Activated CD4-positive, alpha-beta T cell treated with anti-CD3 and anti-CD28 coated beads for 4 hours (primary cell): ENCODE measurements at places on chromosomes 5 and 9.
A peak's percentile ranks its signal among the peaks of the same experiment; 100 is the strongest.

- DNase-seq: no peak
Measured at GRCh38 chr9:116569111-116569510, 118.0 kb upstream of the TRIM32 start.

- DNase-seq: no peak
Measured at GRCh38 chr5:89043676-89044075, 160.7 kb upstream of the MEF2C start.

- peak; percentile 23 for DNase-seq
Measured at GRCh38 chr9:70412832-70413463, 1.5 kb downstream of the KLF9 start.

DNA sequence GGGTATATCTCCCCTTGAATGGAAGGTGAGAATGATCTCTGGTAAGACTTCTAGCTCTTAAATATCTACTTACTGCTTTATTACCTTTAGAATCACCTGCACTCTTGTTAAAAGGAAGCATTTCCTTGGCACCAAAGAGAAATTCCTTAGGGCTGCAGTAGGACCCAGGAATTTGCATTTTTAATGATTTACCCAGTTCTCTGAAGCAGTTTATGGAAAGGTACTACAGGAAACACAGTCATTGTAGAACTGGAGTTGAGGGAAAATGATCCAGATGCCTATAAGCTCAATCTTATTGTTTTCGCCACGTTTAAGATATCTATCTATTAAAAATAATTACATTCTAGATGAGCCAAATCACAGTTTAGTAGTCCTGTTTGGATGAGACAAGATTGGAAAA lies 9.5 kb upstream of the C9 start:
- DNase-seq: no peak

- DNase-seq: no peak
Measured at GRCh38 chr9:136336881-136337280, 9.5 kb downstream of the GPSM1 start.

DNA sequence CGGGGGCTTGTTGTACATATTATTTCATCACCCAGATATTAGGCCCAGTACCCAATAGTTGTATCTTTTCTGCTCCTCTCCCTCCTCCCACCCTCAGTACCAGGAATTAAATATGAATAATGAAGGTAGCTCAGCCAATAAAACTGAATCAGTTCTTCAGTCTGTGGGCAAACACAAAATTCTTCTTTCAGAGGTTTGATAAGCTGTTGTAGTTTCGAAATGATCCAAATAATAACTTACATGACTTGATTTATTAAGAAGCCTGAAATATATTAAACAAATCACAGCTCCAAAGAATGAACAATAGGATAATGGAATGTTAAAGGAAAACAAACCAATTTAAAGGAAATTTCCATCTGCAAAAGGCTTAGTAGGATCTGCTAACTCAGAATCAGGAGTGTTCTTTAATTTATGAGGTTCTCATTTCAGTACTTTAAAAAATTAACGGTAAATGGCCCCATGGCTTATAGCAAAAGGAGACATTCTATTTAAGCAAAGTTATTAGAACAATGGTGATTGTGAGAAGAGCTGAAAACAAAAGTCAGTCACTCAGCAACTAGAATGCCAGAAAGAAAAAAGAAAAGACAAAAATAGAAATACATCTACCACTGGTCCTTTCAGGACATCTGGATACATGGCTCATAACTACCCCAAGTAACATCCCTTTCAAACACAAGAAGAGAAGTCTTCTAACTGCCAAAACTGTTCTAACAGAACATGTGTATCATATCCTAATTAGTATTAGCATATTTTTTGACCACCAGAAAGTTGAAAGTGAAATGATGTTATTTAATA lies 62.4 kb downstream of the NR3C1 start:
- DNase-seq: no peak

DNA sequence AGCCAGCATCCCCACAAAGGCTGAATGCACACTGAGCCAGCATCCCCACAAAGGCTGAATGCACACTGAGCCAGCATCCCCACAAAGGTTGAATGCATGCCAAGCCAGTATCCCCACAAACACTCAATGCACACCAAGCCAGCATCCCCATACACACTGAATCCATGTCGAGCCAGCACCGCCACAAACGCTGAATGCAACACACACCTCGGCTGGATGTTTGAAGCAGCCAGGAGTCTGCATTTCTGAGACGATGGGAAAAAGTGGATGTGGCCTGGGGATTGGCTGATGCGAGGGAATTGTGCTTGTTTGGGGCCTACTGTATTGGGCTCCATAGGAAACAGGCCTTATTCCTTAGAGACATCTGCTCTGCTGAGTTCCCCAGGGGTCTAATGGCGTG lies 30.9 kb upstream of the CEP72 start:
- DNase-seq: no peak

GRCh38 chr5:30867711-30868110 lies 325.8 kb upstream of the CDH6 start:
- no peak for DNase-seq

GRCh38 chr5:171644536-171644935 lies 141.1 kb upstream of the SMIM23 start:
- no peak for DNase-seq

GRCh38 chr9:115013998-115014397 lies 83.6 kb upstream of the TNFSF8 start:
- peak; percentile 82 for DNase-seq

- no peak for DNase-seq
Measured at GRCh38 chr9:74735761-74736160, 152.0 kb downstream of the TRPM6 start.

DNA sequence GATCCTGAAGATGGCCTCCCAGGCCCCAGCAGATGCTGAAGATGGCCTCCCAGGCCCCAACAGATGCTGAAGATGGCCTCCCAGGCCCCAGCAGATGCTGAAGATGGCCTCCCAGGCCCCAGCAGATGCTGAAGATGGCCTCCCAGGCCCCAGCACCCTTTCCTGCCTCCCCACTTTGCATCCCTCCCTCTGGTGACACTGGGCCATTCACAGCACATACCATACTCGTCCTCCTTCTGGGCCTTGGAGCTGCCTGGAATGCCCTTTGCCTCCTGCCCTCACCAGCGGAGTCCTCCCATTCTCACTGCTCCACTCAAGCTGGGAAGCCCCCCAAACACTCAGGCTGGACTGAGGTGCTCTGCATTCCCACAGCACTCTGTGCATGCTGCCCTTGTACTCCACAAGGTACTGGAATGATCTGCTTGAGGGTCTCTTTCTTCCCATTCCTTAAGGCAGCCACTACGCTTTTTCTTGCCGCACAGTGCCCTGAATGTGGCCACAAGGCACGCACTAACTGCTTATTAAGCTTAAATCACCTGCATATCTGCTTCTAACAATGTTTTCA lies 550.0 kb downstream of the BNC2 start:
- DNase-seq: no peak

DNA sequence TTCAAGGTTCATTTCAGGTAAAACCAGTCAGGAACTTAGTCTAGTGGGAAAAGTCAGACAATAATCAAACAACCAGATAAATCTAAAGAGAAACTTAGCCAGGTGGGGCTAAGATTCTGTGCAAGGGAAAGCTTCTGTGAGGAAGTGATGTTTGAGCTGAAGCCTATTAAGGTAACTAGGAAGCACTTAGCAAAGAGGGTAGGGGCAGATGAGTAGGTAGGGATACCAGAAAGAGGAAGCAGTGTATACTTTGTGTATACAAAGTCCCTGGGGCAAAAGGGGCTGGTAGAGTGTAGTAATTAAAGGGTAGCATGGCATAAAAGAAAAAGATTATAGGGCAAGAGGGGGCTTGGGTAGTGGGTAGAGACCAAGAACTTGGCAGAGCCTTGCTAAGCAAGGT lies 3.6 kb upstream of the SPATA24 start:
- no peak for DNase-seq

DNA sequence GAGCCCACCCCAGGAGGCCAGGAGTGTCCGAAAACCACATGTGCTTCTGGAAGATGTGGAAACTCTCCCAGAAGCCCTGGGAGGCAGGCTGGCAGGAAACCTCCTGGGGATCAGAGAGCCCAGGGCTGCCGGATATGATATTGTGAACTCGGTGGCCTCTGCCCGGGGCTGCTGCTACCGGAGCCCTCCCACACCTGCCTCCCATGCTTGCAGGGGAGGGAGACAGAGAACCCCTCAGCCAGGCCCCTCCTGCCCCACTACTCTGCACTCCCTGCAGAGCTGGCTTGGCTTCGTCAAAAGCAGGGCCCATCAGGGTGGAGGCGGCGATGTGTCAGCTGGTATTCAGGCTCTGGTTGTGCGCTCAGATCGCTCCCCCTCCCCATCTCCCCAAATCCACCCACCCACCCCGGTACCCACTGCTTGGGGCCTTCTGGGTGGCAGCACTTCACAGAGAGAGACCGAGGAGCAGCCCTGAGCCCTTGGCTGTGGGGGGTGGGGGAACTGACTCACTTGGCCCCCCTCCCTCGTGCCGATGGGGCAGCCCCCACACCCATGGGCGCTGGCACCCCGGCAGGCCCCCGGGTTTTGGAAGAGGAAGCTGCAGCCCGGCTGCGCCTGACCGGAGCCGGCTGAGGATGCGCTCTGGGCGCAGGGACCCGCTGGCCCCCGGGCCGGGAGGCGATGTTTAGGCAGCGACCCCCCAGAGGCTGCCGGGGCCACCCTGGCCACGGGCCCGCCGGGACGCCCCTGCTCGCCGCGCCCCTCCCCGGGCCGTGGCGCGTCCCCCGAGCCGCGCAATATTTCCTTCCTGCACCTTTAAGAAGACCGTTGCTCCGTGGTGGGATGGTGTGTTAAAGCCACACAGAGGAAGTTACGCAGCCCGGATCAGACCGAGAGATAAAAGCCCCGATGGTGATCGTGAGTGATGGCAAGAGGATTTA lies 786 bp upstream of the NTNG2 start:
- peak; percentile 49 for DNase-seq
